Stimulated activated CD8-positive, alpha-beta memory T cell treated with anti-CD3 and anti-CD28 coated beads, Interleukin-15, amount 100 ng/mL, for 4 hours (primary cell): ENCODE measurements at places on chromosomes 12 and 14.

DNA sequence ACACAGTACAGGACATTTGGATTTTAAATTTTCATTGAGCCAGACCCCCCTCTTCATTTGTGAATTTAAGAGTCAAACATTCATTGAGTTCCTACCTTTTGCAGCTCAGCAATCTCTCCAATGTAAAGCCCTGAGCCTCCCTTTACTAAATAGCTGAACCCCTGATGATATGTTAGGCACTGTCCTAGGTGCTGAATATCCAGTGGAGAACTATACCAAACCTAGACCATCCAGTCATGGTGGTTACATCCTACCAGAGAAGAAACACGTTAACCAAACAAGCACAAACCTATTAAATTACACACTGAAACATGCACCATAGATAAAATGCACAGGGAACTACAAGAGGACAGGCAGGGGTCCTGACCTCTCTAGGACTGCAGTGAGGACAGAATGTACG lies 1585.3 kb upstream of the TMEM132C start:
- no peak for DNase-seq

- no peak for DNase-seq
Observed at GRCh38 chr12:53252349-53252916, 15.7 kb upstream of the ESPL1 start.

- no peak for DNase-seq
Observed at GRCh38 chr12:76303365-76303764, 44.9 kb downstream of the BBS10 start.

DNA sequence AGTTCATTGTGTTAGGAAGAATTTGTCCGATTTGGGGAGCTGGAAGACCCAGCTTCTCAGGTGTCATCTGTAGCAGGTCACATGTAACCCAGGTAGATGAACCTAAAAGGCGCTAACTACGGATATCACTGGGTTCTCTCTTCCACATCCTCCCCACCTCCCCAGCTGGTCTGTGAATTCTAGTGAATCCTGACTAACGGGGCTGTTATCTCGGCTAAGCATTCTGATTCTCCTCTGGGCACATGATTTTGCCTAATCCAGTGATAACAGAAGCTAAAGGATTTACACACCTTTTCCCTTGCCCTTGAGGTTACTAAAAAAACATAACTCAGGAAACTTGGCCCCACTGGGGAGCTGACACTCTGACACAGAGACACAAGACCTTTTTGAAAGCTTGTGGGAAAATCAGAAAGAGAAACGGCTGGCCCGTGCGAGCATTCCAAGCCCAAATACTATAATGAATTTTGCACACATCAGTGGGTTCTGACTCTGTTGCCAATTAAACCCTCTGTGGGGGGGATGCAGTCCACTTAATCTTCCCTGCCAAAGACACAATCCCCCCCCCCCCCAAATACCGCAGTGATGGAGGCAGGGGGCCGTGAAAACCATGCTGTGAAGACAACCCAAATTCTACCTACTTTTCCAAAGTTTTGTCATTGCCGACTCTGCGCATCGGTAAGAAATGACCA lies 81.0 kb upstream of the FZD10 start:
- DNase-seq = no peak

DNA sequence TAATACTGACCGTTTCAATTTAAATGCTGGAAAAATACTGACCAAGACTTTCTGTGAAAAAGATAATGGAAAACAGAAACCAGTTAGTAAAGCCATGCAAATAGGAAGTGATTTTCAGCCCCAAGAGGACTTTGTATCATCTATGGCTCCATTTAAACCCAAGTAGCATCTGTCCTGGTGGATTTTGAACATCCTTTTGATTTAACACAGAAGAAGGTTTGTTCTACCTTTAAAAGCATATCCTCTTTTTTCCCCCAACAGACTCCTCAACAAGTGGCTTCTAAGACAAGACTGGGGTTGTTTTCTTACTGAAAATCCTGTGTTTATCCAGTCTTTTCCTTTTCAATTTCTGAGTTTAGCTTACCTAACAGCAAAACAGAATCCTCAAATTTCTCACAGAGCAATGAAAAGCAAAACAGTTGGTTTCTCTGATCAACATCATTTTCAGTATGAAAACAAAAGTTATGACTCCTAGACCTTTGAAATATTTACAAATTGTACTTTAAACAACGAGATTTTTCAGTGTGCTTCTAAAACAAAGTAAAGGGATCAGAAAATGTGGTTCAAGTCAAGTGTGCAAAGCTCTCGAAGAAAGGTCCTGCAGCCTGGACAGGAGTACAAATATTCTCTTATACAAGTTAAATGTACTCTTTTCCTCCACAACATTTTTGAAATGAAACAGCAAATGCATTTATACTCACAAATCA lies 2.9 kb downstream of the PHLDA1 start:
- no peak for DNase-seq

DNA sequence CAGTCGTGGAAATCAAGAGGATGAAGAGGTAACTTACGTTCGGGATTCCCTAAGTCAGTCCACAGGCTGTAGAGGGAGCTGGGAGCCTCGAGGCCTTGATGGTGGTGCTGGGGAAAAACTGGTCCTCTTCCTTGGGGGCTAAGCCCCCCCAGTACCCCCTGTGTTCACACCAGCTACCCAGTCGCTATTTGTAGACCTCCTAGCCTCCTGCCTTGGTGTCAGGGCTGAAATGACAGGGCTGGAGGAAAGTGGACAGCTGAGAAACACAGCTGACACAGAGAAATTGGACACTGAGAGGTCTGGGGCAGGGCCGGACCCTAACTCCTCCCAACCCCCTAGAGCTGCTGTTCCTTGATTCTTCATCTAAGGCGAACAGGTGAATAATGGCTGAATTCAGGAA lies at the start of gene STAC3:
Gene STAC3 (minus strand): TSS at position 232 of the 400 bp plus-strand sequence. CDS start 1,551 bp downstream, outside the sequence.
- DNase-seq = no peak

DNA sequence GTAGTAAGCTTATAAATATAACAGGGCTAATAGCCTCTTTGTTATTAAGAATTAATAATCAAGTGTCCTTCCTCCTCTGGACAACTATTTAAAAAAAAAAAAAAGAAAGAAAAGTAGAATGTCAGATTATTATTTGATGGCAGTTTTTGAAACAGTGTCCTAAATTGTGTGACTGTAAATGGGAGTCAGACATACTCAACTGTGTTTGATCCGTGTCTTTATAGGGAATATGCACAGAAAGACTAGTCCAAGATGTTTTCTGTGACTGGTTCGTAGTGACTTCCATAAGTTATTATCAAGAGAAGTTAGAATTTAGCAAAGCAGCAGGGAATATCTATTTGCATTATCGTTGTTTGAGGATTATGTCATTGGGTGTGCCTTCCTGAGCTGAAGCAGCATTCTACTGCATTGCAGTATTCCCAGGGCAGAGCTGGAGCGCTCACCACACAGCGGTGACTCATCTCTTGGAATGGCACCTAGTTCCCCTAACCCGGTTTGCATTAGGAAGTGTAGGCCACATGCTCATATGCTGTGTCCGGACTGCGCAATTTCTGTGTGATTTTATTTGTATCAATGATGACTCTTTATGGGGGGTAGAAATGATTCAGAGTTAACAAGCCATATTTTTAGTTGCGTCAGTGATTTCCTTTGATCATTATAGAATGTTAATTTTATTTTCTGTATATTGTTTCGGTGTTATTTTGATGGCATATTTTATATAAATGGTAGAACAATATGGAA lies 7.9 kb downstream of the DYNC1H1 start:
- no peak for DNase-seq

- no peak for DNase-seq
Observed at GRCh38 chr12:111425655-111426054, 19.9 kb downstream of the SH2B3 start.

DNA sequence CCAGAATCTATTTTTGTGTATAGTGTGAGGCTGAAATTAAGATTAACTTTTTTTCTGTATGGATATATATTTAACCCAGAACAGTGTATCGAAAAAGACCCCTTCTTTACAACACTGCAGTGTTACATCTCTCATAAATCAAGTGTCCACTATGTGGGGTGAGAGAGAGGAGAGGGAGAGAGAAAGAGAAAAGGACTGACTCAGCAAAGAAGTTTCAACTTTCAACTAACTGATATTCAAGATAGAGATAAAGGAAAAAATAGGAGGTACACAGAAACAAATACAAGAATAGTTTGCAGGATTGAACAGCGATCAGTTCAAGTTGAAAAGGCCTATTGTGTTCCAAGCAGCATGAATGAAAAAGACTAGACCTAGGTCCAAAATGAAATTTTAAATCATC lies 126.7 kb upstream of the NEDD1 start:
- DNase-seq = no peak

DNA sequence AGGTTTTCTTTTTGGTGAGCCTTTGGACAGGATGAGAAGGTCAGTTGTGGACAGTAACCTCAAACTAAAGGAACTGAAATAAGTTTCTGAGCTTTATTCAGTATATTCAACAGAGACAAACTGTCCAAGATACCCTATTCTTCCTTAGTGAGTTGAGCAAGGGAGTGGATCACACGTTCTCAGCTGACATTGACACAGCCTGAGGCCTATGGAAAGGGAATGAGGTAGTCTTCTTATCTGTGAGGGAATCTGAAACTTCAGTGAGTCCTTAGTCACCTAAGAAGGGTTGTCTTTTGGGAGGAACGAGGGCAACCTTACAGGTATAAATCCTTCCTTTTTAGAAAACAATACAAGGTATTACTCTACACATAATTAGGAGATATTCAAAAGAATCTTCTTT lies 5.0 kb upstream of the NUBPL start:
- no peak for DNase-seq

GRCh38 chr12:57518920-57519795 lies 1.2 kb downstream of the DDIT3 start:
- DNase-seq = no peak

- no peak for DNase-seq
Observed at GRCh38 chr14:32469388-32470160, 140.5 kb downstream of the AKAP6 start.

GRCh38 chr12:49953961-49954846 lies 3.7 kb downstream of the AQP2 start:
- no peak for DNase-seq

DNA sequence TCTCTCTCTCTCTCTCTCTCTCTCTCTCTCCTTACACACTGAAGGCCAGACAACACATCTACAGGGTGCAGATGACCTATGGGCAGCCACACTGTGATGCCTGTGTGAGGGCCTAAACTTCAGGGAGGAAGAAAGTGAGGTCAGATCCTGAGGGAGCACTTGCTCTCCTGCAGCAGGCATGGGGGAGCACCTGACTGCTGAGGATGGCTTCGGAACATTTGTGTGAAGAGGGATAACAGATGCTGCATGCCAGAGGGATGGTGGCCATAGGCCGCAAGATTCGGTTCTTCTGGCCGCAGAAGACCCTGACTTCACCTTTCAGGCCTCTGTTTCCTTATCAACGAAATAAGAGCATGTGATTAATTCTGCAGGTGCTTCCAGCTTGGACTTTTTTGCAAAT lies 11.7 kb upstream of the SERPINA11 start:
- DNase-seq = no peak

DNA sequence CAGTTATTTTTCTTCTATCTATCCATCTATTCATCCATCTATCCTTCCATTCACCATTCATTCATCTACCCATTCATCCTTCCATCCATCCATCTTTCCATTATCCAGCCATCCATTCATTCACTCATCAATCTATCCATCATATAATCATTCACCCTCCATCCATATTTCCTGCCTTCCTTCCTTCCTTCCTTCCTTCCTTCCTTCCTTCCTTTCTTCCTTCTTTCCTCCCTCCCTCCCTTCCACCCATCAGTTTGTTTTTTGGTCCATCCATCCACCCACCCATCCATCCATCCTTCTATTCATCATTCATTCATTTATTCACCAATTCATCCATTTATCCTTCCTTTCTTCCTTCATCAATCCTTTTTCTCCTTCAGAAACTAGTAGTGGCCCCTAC lies 34.3 kb upstream of the NOS1 start:
- no peak for DNase-seq

GRCh38 chr12:58847901-58848600 lies 72.3 kb downstream of the LRIG3 start:
- DNase-seq = no peak

DNA sequence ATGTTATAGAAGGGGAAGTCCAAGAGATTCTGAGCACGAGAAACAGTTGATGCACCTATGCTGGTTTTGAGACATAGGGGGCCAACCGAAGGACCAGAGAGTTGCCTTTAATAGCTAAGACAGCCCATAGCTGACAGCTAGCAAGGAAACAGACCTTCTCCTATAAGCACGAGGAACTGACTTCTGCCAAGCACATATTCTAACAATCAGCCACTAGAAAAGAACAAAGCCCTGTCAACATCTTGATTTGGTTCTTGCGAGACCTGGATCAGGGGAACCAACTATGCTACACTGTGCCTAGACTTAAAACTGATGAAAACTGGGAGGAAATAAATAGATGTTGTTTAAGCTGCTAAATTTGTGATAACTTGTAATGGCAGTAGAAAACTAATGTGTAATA lies 785.6 kb downstream of the TMTC2 start:
- no peak for DNase-seq

DNA sequence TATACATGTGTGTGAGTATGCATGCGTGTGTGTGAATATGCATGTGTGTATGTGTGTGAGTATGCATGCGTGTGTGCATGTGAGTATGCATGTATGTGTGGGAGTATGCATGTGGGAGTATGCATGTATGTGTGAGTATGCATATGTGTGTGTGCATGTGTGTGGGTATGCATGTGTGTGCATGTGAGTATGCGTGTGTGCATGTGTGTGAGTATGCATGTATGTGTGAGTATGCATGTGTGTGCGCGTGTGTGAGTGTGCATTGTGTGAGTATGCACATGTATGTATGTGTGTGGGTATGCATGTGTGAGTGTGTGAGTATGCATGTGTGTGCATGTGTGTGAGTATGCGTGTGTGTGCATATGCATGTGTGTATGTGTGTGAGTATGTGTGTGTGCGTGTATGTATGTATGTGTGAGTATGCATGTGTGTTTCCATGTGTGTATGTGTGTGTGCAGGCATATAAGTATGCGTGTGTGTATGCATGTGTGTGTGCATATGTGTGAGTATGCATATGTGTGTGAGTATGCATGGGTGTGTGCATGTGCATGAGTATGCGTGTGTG lies 97.9 kb upstream of the MED13L start:
- DNase-seq = no peak

DNA sequence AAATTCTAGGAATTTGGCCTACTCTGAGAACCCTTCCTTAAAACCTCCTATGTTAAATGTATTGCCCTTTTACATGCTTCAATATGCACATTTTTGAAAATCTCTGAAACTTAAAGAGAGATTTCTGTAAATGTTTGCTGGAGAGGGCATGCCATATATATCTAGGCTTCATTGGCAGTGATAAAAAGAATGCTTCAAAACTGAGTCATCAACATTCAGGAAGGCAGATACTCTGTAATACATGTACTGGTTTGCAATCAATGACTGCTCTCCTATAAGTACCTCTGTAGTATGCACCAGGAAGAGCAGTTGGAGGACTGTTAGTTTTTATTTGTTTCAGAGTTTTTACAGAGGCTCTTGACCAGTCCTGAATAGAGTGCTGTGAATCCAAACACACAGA lies 739.9 kb downstream of the SLC16A7 start:
- no peak for DNase-seq

DNA sequence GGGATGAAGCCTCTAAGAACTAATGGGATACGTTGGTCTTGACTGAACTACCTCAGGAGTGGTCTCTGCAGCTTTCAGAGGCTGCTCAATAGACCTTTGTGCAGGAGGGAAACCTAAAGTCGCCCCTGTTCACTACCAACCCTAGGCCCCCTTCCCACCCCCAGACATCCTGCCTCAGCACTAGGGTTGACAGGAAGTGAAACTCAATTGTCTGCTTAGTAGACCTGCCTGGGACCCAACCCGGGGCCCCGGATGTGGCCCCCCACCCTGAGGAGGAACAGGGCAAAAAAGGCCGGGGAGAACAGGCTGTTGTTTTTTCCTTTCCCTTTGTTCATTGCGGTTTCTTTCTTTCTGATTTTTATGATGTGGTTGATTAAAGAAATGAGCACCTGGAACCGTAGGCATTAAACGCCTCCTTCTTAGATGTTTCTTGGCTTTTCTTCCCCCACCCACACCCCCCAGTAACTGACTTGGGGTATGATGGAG lies 1.6 kb upstream of the DGKA start:
- DNase-seq = peak; percentile 68
